Cardiac muscle cell (in vitro differentiated cells and primary cell): ENCODE measurements at places on chromosomes 12 and 14. TPM values are rescaled to one million over a fixed set of nuclear protein-coding genes. Genes with fewer than 3 reads are reported as not detected.

Gene GALNT16
- total RNA-seq = 5.8 and 15.2 TPM in 2 replicates

Gene RAD52
- 31.2 and 49.8 TPM in 2 replicates for total RNA-seq

Gene ZC2HC1C
- 2.5 and 8.2 TPM in 2 replicates for total RNA-seq

Gene PLEKHH1
- 14.8 and 29.9 TPM in 2 replicates for total RNA-seq

Gene JAG2
- 23.1 and 30.7 TPM in 2 replicates for total RNA-seq

Gene P2RX2
- not detected in 2 replicates for total RNA-seq

Gene RND1
- total RNA-seq = 2.1 and 2.9 TPM in 2 replicates

Gene LPAR5
- total RNA-seq = 0.07 and 0.71 TPM in 2 replicates

Gene DHRS4L2
- 13.7 and 17.0 TPM in 2 replicates for total RNA-seq

Gene COX8C
- not detected in 2 replicates for total RNA-seq

Gene FGF23
- 0.86 and 2.4 TPM in 2 replicates for total RNA-seq

Gene LRRC74A
- not detected in 2 replicates for total RNA-seq

DNA sequence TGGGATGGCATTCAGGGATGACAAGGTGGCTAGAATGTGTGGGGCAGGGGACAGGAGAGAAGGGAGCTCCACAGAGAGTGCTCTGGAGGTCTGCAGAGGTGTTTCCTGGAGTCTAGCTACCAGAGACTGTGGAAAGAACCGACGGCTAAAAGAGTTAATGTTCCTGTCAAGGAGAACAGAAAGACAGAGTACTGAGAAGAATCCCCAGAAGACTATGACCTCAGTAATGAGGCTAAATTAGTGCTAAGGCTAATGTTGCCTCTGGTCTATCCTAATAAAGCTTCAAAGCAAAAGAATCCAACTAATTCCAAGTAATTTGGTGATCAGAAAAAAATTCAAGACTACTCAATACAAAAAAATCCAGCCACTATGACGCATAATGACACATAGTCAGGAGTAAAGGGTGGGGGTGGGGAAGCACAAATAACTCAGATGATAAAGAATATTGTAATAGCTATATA is 44.7 kb downstream of the FERMT2 start:
- peak; percentile 72 for DNase-seq

DNA sequence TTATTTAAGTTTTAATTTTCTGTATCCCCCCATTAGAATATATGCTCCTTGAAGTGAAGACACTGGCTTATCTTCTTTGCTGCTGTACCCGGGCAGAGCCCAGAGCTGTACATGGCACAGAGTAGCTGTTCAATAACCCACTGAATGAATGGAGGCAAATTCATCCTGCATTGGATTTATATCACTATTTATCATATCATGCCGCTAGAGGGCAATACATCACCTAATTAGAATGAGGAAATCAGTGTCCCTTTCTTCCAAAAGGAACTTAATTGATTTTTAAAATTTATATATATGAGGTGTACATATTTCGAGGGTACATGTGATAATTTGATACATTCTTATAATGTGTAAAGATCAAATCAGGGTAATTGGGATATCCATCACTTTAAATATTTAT is 89.2 kb upstream of the TMEM260 start:
- DNase-seq = peak; percentile 57

- DNase-seq = no peak
Observed at GRCh38 chr14:44414646-44415045, 92.4 kb downstream of the FSCB start.

DNA sequence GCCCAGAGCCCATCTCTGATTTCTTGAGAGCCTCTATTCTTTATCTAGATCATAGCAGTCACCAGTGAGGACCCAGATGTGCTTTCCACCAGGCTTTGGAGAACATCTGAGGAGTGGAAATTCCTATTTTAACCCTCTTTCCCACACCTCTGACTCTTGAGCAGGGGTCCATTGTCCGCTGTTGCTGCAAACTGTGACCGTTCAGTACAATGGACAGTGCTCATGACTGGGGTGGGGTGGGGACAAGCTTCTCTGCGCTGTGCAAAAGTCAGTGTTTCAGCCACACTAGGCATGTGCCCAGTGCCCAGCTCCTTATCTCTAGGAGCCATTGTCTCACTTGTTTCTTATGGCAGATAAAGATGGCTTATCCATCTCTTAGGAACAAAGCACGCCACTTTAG is 16.9 kb upstream of the KRT7 start:
- DNase-seq = no peak

- no peak for DNase-seq
Observed at GRCh38 chr12:57816001-57816854, 2.3 kb downstream of the AVIL start.

GRCh38 chr14:22168092-22168955 is 420.7 kb downstream of the DAD1 start:
- no peak for DNase-seq

DNA sequence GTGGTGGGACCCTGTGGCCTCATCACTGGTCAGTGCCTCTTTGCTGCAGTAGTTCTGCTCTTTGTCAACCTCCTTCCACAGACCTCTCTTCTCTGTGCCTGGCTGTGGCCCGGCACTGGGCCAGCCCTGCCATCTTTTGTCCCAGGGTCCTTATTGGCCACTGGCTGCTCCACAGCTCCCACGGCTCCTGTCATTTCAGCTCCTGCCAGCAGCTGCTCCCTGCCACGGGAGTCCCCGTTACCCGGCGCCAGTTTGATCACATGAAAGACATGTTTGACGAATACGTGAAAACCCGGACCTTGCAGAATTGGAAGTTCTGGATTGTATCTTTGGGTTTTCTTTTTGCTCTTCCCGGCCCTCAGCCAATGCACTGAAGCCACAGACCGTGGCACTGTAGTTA is 35.4 kb downstream of the IL31 start:
- DNase-seq = no peak

DNA sequence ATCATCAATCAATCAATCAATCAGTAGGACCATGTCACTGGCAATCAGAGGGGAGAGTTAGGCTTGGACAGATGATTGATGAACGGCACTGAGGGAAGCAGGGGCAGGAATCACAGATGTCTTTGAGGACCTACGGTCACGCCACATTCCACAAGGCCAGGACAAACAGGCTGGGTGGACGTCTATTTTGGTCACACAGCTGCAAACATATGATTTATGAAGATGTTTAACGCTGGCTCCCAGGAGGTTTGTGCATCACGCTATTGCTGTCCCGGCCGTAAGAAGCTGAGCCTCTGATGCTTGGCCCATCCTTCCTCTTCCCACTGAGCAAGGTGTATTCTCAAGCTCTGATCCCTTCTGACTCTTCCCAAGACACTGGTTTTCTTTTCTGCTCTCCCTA is 160.8 kb downstream of the FOXN3 start:
- DNase-seq = no peak

DNA sequence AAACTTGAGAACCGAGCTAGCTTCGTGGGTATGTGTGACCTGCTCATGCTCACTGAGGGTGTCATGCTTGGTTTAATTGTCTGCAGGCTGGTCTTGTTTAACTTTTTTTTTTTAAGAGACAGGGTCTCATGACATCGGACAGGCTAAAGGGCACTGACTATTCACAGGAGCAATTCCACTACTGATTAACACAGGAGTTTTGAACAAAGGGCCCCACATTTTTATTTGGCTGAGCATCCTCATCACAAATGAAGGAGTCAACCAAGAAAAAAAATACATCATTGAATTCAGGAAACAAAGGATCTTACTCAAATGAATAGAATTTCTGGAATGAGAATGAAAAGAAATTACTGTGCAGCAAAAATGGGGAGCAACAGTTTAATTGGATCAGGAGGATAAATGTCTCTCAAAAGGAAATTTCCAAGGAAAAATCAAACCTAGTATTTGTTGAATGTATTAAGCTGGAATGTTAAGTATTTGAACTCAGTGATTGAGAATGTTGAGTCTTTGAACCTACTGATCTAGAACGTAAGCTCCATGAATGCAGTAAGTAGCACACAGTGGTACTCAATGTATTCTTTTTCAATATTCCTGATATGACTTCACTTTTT is 20.8 kb upstream of the PYROXD1 start:
- no peak for DNase-seq

GRCh38 chr12:82996168-82996812 is 309.6 kb downstream of the TMTC2 start:
- DNase-seq = no peak

GRCh38 chr14:98910061-98910460 is 361.9 kb downstream of the BCL11B start:
- DNase-seq = no peak

DNA sequence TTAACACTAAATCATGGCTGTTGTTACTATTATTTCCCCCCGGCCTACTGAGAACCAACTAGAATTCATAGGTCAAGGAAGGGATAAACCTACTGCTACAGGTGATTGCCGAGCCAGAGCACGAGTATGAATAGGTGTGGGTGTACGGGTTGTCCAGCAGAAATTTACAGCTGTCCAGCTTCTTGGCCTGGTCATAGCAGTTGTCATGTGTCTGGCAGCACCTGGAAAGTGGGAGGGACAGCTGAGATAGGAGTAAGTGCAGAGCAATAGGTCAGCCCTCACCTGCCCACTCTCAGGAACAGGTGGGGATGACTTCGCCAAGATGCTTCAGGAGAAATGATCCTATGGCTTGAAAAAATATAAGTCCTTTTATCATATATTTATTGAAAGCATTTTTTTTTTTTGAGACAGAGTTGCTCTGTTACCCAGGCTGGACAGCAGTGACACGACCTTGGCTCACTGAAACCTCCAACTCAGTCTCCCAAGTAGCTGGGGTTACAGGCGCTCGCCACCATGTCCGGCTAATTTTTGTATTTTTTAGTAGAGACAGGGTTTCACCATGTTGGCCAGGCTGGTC is 2.6 kb downstream of the PLA2G1B start:
- DNase-seq = no peak

- DNase-seq = no peak
Observed at GRCh38 chr12:103569278-103569677, 17.8 kb upstream of the STAB2 start.

DNA sequence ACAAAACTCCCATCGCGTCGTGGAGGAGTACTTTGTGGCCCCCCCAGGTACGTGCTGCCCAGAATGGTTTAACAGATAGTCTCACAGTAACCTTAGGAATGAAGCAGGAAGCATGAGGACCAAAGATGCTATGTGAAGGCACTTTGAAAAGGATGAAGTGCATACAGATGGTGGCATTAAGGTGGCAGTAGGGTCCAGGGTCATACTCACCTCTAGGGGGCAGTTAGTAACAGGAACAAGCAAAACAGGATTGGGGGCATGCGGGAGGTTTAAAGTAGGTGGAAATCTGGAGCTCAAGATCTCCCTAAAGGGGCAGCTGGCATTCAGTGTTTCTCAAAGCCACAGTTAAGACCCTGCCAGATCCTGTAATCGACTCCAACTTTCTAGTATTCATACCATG is 10.9 kb downstream of the GATC start:
- no peak for DNase-seq

GRCh38 chr12:89492883-89493282 is 31.7 kb downstream of the GALNT4 start:
- no peak for DNase-seq

DNA sequence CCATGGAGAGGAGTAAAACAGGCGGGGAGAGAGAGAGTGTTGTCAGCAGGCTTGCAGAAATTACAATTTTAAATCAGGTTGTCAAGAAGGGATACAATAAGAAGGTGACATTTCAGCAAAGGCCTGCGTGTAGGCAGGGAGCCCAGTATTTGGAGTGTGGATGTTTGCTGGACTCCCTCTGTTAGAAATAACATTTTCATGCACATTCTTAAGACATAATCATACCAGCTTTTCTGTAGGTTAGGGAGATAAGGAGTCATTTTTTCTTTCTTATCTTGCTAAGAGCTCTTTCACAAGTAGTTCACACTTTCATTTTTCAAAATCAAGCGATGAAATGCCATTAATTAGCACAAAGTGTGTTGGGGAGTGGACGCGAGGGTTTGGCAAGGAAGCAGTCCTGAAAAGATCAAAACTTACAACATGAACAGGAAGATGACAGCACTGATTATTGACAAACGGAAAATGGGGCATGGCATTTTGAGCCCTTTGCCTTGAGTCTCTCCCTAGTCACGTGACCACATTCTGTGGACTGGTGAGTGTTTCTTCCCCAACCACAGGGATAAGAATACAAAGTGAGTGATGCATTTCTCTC is 160.2 kb downstream of the DAD1 start:
- DNase-seq = peak; percentile 81

GRCh38 chr12:123917337-123917850 is 55.2 kb downstream of the CCDC92 start:
- no peak for DNase-seq

DNA sequence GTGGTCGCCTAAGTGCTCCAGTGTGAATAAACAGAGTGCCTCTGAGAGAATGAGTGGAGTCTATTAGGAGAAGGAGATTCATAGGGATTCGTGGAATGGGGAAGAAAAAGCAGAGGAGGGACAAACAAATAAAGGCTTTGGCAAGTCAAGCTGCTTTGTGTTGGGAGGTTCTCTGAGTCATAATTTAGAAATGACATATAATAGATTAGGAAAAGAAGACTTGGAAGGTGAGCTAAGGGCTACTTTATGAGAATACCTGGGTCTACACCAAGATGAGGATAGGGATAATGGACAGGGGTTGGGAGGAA is 6.4 kb upstream of the NTN4 start:
- DNase-seq = no peak

GRCh38 chr14:44700184-44700583 is 193.1 kb upstream of the FSCB start:
- no peak for DNase-seq

GRCh38 chr12:26346736-26347135 is 151.4 kb downstream of the SSPN start:
- no peak for DNase-seq

DNA sequence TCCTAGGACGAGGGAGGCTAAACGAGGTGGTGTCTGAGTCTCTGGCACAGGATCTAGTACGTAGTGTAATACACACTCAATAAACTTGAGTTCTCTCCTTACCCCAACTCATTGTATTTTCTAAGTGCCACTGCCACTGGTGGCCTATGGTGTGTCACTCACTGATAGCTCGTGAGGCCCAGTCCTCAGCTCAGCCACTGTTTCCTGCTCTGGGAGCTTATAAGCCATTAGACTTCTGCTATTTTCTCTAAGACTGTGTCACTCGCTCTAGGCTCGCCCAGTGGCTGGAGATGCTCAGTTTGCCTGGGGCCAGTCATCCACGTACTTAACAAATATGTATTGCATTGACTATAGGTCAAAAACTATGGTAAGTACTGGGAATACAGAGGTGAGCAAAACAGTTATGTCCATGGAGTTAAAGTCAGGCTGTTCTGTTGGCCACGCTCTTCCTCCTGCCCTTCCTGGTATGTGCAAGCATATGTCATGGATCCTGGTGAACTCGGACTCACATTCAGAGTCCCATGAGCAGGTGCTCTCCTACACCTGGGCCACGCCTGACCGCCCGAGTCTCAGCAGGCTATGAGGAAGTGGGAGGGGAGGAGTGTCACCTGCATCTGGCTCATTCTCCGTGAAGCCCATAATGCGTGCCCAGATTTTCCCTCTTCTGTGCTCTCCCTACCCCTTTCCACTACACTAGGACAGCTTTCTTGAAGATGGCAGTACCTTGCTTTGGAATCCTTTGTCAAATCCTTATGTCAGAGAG is 41.6 kb downstream of the DEGS2 start:
- no peak for DNase-seq

GRCh38 chr12:123952037-123952436 is 20.6 kb downstream of the CCDC92 start:
- no peak for DNase-seq

DNA sequence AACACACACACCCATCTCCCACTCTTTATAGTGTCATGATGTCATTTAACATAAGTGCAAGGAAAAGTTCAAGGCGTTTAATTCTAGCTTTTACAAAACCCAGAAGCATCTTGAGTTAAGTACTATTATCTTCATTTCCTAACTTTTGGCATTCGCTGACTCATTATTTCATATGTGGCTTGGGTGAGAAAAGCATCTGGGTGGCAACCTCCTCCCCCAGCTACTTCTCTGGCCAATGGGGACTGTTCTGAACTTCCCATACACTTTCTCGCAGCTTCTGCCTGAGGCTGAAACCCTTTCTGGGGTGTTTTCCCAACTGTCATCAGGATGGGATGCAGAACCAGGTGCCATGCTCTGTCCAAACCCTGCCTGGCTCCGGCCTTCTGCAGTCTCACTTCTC is 2.8 kb upstream of the MARK3 start:
- peak; percentile 93 for DNase-seq
